Thoracic aorta (tissue), 2 donors: ENCODE measurements at places on chromosomes 4 and X.

GRCh38 chrX:68832516-68833447 lies 4.0 kb downstream of the EFNB1 start:
- H3K4me1 ChIP-seq, result peaks cover 21% of the 10 kb centered on the region
- peak overlapping the region; percentile 86 for H3K4me3 ChIP-seq
- no peaks in the 10 kb centered on the region for H3K36me3 ChIP-seq

DNA sequence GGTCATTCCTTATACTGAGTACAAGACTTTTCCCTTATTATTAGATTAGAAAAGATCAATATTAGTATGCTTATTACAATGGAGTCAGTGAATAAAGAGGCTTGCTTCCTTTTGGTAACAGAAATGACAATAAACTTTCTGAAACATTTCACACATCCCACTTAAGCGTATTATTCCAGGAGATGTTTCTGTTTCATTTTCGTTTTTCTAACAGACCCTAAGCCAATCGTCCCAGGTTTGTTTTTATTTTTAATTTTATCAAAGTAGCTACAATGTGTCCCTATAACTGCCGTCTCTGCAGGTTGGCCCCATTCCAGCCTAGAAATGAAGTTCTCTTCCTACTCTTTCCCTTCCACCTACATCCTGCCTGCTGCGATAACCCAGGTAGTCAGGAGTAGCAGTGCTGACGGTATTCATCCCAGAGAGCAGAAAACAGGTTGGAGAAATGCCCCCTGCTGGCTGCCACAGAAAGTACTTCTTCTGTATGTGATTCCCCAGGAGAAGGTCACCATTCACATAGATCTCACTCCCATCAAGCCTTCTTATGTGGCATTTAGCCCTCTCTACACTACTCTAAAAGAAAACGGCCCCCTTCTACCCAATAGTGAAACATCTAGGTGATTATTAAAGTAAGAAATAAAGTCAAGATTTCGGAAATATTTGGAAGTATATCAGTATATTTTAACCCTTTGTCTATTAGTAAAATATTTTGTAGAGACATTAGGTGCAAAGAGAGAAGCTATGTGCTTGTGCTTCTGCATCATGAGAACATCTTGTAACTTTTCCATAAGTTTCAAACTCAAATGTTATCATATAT lies 40.4 kb downstream of the ENPEP start:
- no peaks in the 10 kb centered on the region for H3K27me3 ChIP-seq
- H3K36me3 ChIP-seq, result no peaks in the 10 kb centered on the region
- no peak overlapping the region for H3K27ac ChIP-seq
- H3K4me1 ChIP-seq, result no peaks in the 10 kb centered on the region

GRCh38 chrX:50067435-50068284 lies 133.1 kb downstream of the AKAP4 start:
- H3K4me1 ChIP-seq, result no peaks in the 10 kb centered on the region
- H3K27ac ChIP-seq, result no peak overlapping the region
- H3K4me3 ChIP-seq, result peak overlapping the region; percentile 23
- H3K36me3 ChIP-seq, result no peaks in the 10 kb centered on the region

- no peaks in the 10 kb centered on the region for H3K27me3 ChIP-seq
- no peak for DNase-seq
- no peak overlapping the region for H3K4me3 ChIP-seq
- no peaks in the 10 kb centered on the region for H3K4me1 ChIP-seq
Measured at GRCh38 chr4:40621229-40621591, 8.5 kb downstream of the RBM47 start.

DNA sequence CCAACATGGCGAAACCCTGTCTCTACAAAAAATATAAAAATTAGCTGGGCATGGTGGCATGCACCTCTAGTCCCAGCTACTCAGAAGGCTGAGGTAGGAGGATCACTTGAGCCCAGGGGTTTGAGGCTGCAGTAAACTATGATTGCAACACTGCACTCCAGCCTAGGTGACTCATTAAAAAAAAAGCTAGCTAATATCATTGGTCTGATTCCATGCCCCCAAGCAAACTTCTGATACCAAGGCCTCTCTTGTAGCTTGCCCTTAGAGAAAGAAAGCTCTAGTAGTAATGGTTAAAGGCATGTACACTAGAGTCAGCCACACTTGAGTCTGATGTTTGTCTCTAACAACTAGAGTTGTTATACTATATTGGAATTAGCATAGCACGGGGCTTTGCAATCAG lies 32.6 kb upstream of the PHF8 start:
- no peak overlapping the region for H3K4me3 ChIP-seq
- H3K27ac ChIP-seq, result no peak overlapping the region
- H3K27me3 ChIP-seq, result no peaks in the 10 kb centered on the region
- no peak for DNase-seq

DNA sequence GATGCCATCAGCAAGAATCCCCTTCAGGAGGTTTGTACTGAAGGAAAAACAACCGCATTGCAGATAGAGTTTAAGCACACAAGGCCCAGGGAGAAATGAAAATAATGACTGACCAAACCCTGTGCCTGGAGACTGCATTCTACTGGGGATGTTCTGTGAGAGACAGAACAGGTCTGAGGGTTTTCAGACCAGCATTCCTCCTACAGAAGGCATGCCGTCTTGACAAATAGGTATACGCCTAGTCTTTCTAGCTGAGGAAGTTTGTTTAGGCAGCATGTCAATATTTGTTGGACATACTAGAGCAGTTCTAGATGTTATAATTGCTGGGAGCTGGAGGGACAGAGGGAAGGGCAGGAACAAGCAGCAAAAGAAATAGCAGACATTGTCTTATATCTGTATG lies 68.4 kb upstream of the SCOC start:
- H3K27me3 ChIP-seq, result no peaks in the 10 kb centered on the region
- no peak overlapping the region for H3K27ac ChIP-seq
- peaks cover 23% of the 10 kb centered on the region for H3K4me1 ChIP-seq
- no peaks in the 10 kb centered on the region for H3K36me3 ChIP-seq
- no peak for DNase-seq

- H3K4me1 ChIP-seq, result no peaks in the 10 kb centered on the region
- H3K4me3 ChIP-seq, result peak overlapping the region; percentile 88
- no peaks in the 10 kb centered on the region for H3K36me3 ChIP-seq
- no peak for DNase-seq
- H3K27ac ChIP-seq, result peak overlapping the region; percentile 86
- no peaks in the 10 kb centered on the region for H3K27me3 ChIP-seq
Measured at GRCh38 chrX:135520022-135520552, 373 bp upstream of the INTS6L start.

DNA sequence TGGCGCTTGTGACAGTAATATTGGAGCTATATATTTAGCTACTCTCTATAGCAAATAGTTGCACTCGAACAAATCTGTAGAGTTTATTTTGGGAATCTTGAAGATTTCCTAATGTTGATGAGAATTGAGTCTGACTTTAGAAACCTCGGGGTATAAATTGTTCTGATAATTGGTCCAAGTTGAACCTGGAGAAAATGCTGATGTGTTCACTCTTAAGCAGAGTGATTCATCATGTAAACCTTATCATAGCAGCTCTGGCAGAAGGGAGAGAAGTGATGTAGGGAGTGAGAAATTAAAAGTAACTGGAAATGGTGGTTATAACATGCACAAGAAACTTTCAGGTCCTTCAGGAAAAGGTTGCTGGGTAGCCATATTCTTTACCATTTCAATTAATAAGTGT lies 16.4 kb upstream of the SLC4A4 start:
- no peaks in the 10 kb centered on the region for H3K36me3 ChIP-seq
- DNase-seq, result no peak
- H3K4me3 ChIP-seq, result no peak overlapping the region
- H3K27me3 ChIP-seq, result no peaks in the 10 kb centered on the region
- H3K27ac ChIP-seq, result no peak overlapping the region
